Hypothalamus (tissue), 51 donors: ENCODE measurements at places on chromosomes 7 and 10.

DNA sequence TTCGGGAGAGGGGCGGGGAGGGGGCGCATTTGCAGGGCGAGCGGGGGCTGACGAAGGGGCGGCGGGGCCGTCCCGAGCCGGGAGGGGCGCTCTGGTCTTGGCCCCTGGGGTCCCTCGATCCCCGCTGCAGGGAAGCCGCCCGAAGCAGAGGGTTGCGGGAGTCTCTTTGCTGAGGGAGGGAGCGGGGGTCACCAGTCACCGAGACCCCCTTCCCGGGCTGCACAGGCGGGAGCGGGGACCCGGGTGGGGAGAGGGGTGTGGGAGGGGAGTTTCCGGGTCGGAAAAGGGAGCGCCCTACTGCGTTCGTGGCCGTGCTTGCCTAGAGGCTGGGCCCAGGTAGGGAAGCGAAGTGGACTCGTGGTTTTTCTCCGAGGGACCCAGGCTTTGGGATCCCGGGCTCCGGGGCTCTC lies 422 bp downstream of the AP1S1 start:
- no peak for DNase-seq

DNA sequence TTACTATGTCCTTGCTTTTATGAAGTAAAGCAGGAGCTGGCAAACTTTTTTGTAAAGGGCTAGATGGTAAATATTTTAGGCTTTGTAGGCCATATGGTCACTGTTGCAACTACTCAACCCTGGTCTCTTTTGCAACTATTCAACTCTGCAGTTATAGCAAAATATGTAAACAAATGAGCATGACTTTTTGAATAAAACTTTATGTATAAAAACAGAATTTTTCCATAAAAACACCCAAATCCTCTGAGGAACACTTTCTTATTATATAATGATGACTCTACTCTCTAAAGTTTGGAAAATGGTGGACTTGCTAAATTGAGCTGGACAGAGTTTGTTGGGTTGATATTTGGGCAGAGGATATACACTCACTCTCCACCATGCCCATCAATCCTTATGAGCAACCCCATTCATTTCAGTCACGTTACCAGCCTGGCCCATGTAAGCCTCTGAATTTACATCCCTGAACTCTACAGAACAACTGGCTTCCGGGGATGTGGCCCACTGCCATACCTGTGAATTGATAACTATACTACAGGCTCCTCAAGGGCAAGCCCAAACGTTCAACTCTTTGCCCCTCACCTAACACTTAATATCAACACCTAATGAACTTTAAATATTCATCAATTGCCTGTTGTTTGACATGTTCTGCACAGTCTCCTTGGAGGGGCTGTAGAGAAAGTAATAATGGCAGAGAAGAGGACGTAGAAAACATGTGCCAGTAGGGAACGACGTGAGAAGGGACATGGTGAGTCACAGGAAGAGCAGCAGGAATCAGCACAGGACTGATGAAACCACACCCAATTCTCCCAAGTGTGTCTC lies 37.6 kb downstream of the SGMS1 start:
- DNase-seq, result no peak

- no peak for DNase-seq
Measured at GRCh38 chr7:157944734-157945291, 608.0 kb downstream of the DNAJB6 start.

GRCh38 chr10:125000366-125001312 lies 58.7 kb downstream of the ZRANB1 start:
- peak; percentile 55 for DNase-seq

DNA sequence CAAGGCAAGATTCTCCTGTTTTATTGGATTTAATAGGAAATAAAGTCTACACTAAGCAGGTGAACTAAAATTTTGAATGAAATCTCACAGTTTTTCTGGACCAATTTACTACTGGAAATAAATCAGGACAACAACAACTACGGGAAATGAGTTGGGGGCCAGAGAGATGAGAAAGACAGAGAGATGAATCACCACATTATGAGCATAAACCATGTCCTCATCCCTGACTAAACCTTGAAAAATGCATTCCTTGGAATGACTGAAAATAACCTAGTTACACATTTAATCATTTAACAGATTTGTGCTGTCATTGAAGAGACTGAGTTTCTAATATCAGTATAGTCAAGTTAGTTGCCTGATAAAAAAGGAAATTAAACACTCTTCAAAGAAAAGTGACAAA lies 608.4 kb upstream of the KCND2 start:
- no peak for DNase-seq

- DNase-seq, result no peak
Measured at GRCh38 chr10:125827133-125827532, 3.8 kb downstream of the BCCIP start.

DNA sequence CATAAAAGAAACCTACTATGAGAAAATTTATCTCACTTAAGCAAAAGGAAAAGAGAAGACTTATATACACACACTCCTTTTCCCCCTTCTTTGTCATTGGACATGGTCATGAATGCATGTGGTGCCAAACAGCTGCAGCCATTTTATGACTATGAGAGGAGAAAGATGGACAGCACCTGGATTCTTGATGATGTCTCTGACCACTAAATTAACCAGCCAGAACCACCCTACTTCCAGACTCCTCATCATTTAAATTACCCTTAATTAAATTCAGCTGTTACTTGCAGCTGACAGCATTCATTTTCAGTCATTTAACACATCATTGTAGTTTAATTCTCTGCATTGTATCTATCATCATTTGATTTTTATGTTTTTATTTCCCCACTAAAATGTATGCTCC lies 379.0 kb upstream of the HPS1 start:
- no peak for DNase-seq

DNA sequence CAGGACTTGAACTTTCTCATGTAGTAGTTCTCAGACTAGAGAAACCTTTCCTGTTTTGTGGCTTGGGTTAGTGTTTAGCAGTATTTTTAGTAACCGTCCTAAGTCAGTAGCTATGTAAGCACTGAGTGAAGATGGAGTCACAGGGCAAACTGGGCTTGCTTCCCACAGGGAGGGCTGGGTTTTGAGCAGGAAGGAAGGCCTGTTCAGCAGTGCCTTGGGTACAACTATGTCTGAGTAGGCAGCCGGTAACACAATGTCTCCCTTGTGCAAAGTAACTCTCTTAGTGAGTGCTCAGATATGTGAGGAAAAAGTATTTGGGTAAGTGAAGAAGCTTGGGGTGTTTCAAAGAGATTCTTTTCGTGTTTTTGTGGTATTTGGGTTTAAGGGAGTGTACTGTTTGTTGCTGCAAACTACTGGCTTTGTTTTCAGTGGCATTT lies 96.4 kb downstream of the CCSER2 start:
- peak; percentile 80 for DNase-seq

GRCh38 chr10:99743841-99744240 lies 11.8 kb downstream of the CUTC start:
- DNase-seq, result no peak

GRCh38 chr7:16046041-16046440 lies 359.6 kb upstream of the MEOX2 start:
- no peak for DNase-seq
